ENCODE measurements at places on chromosomes 2 and 18.
A peak's percentile ranks its signal among the peaks of the same experiment; 100 is the strongest.

- peak; percentile 4 for DNase-seq
Observed at GRCh38 chr2:239163688-239164334, 237.0 kb downstream of the HDAC4 start.

- no peak for DNase-seq
Observed at GRCh38 chr18:20971886-20972267, 139.7 kb downstream of the ROCK1 start.

DNA sequence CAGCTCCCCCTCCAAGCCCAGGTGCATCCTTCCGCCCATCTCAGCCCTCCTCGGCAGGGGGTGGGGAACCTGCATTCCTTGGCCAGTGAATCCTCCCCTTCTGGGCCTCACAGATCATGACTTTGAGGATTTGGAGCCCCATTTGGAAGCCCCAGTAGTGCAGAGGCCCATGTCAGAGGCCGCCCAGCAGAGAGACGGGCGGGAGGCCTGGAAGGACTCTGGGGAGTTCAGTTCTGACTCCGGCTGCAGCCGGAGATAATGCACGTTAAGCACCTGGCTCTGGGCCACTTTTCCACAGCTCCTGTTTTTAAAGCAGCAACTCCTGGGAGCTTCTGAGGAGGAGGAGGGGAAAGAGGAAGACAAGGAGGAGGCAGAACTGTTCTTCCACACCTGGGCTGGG is 14.9 kb downstream of the ATOH8 start:
- DNase-seq, result peak; percentile 75

GRCh38 chr2:217327953-217328621 is 468.2 kb upstream of the TNP1 start:
- DNase-seq, result no peak

DNA sequence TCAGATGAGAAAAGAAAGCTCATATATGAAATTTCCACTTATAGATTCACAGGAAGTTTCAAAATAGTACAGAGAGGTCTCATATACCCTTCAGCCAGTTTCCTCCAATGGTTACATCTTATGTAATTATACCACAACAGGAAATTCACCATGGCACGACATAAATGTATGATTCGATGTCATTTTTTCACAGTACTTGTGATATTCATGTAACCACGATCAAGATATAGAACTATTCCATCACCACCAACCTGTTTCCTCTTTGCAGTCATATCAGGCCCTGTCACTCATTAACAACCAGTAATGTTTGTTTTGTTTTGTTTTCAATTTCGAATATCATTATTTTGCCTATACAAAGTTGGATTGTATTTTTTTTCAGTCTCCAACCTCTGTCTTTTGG is 314.3 kb upstream of the POU3F3 start:
- no peak for DNase-seq

- DNase-seq, result no peak
Observed at GRCh38 chr18:44258576-44258975, 422.1 kb upstream of the SETBP1 start.

- DNase-seq, result no peak
Observed at GRCh38 chr18:63591725-63592124, 4.6 kb downstream of the SERPINB13 start.

DNA sequence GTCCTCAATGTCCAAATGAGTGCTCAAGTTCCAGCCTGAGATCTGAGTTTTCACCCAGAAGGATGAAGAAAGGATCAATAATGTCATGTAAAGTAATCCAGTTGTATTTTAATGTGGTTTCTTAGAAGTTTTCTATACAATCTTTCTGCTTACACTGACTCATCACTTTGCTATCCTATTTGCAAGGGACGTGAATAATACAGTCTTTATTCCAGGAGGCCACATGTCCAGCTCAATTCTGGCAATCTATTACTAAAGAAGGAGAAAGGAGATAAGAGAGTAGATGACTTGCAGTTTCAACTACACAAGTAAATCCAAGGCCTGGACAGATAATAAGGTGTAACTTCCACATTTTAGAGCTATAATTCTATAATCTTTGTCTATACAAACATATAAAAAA is 601.1 kb upstream of the SETBP1 start:
- no peak for DNase-seq

- DNase-seq, result no peak
Observed at GRCh38 chr2:102359527-102359926, 3.9 kb downstream of the IL18R1 start.

GRCh38 chr2:18047896-18048657 is 169.6 kb downstream of the KCNS3 start:
- peak; percentile 12 for DNase-seq

GRCh38 chr2:129906861-129907235 is 72.6 kb upstream of the RAB6C start:
- DNase-seq, result no peak

DNA sequence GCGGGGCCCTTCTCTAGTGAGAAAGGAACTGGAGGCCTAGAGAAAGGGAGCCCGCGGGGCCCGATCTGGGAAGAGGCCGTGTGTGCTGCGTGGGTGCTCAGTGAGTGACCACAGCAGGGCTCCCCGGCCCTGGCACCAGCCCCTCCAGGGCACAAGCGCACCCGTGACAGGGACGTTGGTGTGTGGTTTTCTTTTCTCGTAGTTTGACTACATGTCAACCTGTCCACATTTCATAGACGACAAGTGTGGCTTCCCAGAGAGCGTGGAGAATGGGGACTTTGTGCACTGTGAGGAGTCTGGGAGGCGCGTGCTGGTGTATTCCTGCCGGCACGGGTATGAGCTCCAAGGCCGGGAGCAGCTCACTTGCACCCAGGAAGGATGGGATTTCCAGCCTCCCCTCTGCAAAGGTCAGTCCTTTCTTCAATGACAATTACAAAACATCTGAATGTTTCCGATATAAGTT is 83.1 kb downstream of the TPO start:
- no peak for DNase-seq

- no peak for DNase-seq
Observed at GRCh38 chr18:6807515-6808257, 78.2 kb downstream of the ARHGAP28 start.

DNA sequence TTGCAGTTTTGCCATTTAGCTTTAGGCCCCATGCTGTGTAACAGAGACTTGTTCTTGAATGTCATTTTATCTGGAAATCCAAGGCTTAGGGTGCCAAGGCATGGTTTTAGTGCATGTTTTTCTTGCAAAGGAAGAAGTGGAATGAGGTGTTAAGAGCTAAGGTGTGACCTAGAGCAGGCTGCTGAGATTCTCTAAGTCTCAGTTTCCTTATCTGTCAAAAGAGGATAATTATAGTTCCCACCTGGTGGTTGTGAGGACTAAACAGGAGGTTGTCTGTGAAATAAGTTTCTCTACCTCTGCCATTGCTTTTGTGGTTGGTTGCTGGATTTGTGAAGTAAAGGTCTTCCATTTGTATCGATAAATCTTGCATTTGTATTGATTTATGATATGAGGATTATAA is 82.0 kb downstream of the TANC1 start:
- no peak for DNase-seq

GRCh38 chr2:190417045-190417842 is 9.1 kb downstream of the MFSD6 start:
- DNase-seq, result no peak

GRCh38 chr18:41036346-41036745 is 918.7 kb upstream of the PIK3C3 start:
- no peak for DNase-seq

DNA sequence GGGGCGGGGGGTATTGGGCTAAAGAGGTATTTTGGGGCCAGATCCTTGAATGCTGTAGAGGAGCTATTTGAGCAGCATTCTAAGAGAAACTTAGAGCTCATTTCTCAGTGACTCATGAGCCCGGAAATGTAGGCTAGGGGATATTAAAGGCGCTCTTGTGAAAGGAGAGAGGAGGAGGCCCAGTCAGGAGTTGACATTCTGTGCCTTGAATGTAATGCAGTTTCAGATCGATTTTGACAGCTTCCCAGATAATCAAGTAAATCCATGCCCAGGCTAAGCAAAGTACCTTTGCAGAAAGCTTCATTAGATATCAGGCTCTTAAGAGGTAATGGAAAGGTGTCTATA is 1.5 kb downstream of the CAB39 start:
- DNase-seq, result no peak

- DNase-seq, result peak; percentile 32
Observed at GRCh38 chr2:241673797-241674725, 12.6 kb downstream of the DTYMK start.

DNA sequence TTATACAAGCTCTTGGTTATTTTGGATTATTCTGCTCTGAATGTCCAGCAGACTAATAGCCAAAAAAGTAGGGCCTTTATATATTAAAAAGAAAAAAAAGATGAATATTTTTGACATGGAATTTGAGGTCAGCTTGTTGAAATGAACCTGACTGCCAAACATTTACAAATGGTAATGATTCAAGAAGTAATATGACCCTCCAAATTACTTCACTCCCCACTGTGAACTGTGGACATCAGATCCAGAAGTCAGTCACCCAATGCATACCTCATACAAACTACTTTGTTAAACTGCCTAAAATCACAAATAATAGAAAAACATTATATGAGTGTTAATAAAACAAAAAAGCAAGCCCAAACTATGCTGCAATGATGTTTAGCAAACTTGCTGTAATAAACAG is 10.0 kb downstream of the EPG5 start:
- no peak for DNase-seq

- DNase-seq, result peak; percentile 66
Observed at GRCh38 chr18:27605107-27605834, 420.2 kb upstream of the CHST9 start.

DNA sequence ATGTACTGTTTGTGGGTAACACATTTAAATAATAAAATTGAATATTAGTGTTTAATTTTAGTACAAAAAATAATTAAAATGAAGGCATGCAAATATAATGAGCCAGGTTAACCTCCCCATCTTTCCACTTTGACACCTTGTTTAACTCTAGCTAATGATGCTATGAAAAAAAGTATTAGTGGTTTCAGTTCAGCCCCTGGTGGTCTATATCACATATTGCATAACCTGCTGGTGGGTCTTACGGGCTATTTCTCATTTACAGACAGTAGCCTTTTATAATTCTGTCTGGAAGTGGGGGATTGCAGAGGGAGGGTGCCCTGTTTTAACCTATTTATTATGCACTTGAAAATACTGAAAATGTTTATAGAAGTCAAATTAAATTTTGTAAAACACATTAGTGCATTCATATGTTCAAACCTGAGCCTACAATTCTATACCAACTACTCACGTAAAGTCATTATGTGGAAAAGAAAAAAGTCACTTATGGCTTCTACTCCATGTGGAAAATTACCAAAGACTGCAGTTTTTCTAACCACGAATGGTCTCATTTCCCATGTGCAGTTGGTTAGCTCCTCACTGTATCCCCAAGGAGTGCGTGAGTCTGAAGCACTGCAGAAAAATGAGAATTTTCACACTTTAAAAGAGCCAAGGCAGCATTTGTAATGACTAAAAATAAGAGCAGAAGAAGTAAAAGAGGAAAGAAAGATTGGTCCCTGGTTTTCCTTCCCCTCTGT is 381.0 kb downstream of the MTX2 start:
- DNase-seq, result no peak

GRCh38 chr2:10097352-10098148 is 17.3 kb upstream of the CYS1 start:
- DNase-seq, result peak; percentile 79

DNA sequence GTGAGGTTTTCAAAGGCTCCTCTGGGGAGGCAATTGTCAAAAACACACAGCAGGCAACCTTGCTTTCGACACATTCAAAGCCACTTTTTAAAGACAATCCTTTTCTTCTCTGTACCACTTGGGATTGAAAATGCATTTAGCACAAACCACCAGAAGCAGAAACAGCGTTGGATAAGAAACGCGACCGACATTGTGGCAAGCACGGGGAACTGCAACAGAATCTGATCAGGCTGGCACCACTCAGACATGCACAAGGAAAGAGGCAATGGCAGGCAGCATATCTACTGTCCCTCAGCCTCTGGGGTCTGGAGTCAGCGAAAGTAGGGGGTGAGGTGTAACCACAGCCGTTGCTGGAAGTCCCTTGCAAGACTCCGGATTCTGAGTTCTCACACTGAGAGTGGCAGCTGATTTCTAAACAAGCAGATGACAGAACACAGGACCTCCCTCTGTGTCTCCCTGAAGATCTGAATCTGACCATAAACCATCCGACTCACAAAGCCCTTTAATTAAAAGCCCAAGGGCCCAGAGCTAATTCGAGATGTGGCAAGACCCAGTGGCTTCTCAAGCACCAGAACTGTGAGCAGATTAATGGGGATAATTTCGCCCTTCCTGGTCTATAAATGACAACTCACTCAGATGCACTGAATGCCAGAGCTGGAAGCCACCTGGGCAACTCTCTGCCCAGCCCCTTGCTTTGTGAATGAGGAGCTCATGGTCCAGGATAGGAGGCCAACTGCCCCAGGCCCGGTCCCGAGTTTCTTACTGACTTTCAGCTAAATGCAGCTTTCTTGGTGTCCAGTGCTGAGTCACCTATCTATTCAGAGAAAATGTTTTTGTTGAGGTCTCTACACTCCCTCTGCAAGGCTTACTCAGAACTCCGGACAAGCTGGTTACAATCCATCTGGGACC is 29.6 kb downstream of the CYRIA start:
- DNase-seq, result peak; percentile 19

DNA sequence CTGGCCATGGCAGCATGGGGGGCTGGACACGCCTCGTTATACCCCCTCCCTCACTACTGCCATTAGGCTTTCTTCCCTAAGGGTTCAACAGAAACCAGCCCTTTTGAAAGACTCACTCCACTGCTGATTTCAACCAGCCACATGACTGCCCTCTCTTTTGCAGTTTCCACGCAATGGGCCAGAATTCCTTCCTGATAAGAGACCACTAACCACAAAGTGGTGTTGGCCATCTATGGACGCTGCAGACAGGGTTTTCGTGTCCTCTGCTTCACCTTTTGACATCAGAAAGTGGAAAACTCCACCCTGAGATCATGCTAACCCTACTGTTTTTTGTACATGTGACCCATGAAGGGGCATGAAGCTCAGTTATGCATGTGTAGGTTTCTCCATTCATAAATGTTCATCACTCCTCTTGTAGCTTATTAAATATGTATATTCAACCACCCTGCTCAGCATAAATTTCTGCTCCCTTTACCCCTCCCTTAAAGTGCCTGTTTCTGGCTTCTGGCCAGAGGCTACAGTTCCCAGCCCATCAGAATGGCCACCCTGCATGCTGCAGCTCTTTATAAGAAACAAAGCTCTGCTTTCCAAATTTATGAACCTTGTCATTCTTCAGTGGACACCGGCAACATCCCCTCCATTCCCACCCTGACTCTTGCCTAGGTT is 106.6 kb upstream of the MSH6 start:
- no peak for DNase-seq

GRCh38 chr18:60391571-60392226 is 19.1 kb upstream of the MC4R start:
- no peak for DNase-seq

DNA sequence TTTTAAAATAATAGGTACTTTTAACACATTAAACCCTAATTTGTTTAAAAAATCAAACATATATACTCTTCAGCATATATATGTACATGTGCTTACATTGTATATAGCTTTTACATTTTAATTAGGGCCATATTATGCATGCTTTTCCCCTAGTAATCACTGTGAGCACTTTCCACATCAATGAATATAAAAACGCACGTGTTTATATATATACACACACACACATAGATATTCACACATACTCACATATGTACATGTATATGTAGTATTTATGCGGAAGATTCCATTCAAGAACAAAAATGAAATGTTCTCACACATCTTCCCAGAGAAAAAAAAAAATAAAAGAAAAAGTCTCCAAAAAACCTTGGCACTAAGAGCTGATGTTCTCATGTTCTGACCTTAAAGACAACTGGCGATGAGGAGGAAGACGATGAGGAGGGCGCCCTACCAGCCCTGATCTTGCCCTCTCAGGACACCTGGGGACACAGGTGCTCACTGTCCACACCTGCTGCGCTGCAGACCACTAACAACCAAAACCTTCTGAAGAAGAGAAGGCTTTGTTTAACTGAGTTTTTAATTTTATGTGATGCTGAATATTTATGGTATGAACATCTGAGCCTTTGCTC is 184.7 kb downstream of the HDAC4 start:
- DNase-seq, result no peak

GRCh38 chr2:177338177-177338721 is 54.3 kb upstream of the AGPS start:
- DNase-seq, result no peak
